ENCODE measurements at places on chromosomes 5 and 9. TPM values are rescaled to one million over a fixed set of nuclear protein-coding genes. Genes with fewer than 3 reads are reported as not detected.

DNA sequence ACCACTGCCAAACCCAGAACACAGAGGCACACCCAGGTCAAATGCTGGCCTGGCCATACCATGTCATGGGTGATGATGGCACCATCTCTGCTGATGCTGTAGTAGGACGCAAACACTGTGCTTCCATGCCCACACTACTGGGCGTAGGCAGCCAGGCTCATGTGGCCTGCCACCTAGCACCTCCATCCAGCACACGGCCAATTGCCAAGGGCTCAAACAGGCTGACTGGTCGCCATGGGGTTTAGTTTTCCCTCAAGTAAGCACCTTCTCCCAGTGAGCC lies 39.4 kb downstream of the BICD2 start:
- no peak for DNase-seq

GRCh38 chr5:178223828-178224335 lies 8.7 kb downstream of the PHYKPL start:
- DNase-seq: no peak

DNA sequence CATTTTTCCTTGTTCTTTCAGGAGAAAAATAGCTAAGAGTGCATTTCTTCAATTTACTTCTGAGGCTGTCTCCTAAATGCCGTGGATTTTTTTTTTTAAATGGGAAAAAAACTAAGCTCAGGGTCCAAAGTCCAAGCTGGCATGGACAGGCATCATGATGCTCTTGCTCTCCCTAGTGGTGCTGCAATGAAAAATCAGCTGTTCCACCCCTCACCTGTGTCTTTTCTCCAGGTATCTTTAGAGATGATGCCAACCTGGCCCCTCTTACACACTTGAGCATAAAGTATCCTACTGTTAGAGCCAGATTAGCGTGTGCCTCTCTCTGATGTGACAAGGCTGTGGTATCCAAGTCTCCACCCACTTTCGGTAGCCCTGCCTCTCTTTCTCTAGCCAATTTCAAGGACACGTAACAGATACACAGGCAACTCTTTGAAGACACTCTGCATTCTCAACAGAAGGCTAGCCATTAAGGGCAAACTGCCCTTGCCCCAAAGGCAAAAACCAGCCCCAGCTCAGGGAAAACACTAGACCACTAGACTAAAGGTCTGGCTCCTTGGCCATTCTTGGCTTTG lies 208.8 kb downstream of the SAXO1 start:
- DNase-seq: no peak

GRCh38 chr9:70382709-70383605 lies 31.5 kb downstream of the KLF9 start:
- DNase-seq: no peak

DNA sequence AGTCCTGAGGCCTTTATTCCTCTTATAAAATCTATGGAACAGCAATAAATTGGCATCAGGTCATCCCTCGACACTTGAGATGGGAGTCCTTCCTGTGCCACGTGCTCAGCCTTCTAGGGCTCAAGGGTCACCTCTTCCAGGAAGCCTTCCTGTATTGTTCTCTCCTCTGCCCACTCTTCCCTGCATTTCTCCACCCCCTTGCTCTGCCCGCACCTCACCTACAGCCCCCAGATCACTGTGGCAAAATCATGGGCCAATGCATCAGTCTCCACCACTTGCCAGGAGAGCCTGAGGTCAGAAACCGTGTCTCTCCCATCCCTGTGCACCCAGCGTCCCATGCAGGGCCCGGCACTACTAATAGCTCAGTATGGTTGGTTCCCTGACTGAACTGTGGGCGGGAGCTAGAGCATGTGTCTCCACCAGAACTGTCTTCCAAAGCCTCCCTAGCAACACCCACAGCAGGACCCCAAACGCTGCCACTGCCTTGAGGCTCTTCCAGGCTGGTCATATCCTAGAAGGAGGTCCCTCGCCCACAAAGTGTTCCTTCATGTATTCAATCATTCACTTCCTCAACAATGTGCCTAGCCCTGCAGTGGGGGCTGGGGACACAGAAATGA lies 13.5 kb downstream of the DUSP1 start:
- no peak for DNase-seq

DNA sequence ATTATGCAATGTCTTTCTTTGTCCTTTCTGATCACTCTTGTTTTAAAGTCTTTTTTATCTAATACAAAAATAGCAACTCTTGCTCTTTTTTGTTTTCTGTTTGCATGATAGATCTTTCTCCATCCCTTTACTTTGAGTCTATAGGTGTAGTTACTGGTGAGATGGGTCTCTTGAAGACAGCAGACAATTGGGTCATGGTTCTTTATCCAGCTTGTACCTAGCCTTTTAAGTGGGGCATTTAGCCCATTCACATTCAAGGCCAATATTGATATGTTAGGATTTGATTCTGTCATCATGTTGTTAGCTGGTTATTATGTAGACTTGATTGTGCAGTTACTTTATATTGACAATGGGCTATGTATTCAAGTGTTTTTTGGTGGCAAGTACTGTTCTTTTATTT lies 245.9 kb upstream of the TARS1 start:
- DNase-seq: no peak

DNA sequence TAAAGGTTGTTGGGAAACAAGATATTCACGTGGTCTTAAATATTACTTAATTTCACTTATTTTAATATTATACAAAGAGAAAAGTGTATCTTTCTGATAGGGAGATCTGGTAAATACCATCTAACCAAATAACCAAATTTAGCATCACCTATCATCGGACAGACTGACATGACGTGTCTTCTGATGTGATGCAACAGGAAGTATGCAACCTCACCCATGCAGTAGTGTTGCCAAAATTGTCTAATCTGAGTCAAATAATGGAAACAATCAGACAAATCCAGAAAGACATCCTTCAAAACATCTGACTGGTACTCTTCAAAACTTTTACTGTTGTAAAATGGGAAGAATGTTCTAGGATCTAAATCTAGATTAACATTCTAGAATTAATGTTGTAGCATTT lies 148.0 kb downstream of the FGF1 start:
- no peak for DNase-seq

DNA sequence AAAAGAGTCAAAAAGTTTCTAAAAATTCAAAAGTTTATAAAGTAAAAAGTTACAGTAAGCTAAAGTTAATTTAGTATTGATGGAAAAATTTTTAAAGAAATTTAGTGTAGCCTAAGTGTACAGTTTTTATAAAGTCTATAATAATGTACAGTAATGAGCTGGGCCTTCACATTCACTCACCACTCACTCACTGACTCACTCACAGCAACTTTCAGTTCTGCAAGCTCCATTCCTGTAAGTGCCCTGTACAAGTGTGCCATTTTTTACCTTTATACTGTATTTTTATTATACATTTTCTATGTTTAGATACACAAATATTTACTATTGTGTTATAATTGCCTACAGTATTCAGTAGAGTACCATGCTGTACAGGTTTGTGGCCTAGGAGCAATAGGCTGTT lies 239.5 kb upstream of the MAP3K1 start:
- DNase-seq: no peak

- DNase-seq: no peak
Measured at GRCh38 chr9:2742214-2742613, 24.9 kb downstream of the KCNV2 start.

DNA sequence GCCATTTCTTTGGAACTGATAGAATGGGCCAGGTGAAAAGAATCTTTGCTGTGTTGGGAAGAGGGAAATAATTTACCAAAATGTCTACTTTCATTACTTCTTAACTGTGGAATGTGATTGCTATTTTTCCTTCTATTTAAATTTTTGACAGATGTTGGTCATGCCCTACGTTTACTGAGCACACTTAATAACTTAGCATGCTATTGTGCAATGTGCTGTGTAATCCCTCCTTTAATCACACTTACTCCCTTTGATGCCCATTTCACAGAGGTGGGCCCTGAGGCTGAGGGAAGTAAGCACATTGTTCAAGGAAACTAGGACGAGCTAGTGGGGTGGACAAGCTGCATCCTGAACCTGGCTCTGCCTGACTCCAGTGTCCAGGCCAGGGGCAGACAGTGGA lies 47.8 kb upstream of the INSYN2B start:
- no peak for DNase-seq

- DNase-seq: no peak
Measured at GRCh38 chr5:154868702-154869101, 10.3 kb downstream of the CNOT8 start.

DNA sequence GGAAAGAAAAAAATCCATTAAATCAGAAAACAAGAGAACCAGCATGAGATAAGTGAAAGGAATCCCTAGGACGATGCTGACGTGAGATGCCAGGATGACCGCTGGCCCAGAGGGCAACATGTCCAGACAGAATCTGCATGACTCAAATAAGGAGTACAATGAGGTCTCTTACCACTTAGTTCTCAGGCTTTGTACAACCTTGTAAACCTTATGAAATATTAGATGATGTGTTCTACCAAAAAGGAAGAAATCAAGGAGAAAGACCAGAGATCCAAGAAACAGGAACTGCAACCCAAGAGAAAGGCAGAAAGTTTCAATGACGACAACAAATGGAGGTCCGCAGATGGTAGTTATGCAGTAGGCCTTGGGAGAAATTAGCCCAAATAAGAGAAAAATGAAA lies 2.8 kb upstream of the GPR150 start:
- DNase-seq: no peak

- DNase-seq: no peak
Measured at GRCh38 chr9:132879457-132880323, 992 bp downstream of the SPACA9 start.

GRCh38 chr5:14849516-14850294 lies 21.9 kb downstream of the ANKH start:
- no peak for DNase-seq

DNA sequence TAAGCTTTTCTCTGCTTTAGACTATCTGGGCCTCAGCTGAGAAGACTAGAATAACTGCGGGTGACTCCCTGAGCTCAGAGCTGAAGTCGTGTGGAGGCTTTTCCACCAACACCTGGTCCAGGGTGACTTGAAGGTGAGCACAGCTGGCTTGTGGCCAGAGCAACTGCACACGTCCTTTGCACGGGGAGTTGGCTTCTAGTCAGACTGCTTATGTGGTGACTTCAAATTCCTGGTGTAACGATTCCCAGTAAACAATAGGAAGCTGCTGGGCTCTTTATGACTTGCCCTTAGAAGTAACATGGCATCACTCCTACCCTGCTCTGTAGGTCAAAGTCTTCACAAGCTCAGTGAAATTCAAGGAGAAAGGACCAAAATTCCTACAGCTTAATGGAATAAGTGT lies 800.6 kb upstream of the CDH6 start:
- no peak for DNase-seq

DNA sequence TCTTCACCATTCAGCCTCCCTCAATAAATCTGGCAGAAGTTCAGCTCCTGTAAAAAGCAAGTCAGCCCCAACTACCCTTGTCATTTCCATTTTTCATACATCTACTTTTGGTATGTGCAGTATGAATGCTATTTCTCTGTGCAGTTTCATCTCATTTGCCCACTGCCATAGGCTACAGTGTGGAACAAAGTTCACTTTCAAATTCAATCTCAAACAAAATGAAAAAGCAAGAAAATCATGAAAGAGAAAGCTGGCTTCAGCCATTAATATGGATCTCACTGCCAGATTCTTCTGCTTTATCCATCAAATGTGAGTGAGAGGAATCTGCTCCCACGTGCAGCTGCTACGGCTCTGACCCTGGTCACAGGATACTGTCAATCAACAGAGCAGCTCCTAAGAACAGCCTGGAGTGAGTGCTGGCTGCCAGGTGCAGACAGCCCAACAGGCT lies 494.2 kb downstream of the ZNF608 start:
- DNase-seq: no peak

DNA sequence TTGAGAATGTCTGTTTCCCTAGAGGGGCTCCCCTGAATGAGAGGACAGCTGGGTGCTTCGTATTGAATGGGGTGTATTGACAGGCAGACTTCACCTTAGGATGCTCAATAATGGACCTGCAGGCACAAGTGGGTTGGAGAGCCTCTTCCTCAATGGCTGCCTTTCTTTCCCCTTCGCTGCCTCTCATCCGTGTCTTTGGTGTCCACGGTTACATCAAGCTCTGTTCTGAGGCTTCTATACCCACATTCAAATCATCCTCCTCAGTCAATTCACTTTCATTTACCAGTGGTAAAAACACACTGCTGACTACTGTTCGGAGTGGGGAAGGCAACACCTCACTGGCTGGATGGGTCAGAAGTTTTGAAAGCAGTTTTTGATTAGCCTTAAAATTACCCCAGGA lies 20.6 kb downstream of the LIX1 start:
- no peak for DNase-seq

DNA sequence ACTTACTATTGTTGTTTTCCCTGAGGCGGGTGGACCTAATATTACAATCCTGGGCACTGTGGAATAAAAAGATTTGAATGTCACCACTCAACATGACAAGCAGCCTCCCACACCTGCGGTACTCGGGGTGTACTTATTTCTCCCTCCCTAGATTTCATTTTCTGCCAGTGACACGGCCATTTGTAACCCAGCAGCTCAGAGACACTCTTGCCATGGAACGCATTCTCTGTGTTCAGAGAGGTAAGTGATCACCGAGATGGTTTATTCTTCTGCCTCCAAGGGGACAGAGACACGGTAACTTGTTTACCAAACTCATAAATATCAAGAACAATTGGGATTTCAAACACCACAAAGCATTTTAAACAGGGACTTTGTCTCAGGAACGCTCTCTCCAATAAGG lies 11.2 kb downstream of the AK8 start:
- no peak for DNase-seq

- DNase-seq: no peak
Measured at GRCh38 chr5:109454731-109455505, 45.1 kb upstream of the PJA2 start.

GRCh38 chr5:77637170-77637997 lies 1.1 kb downstream of the OTP start:
- no peak for DNase-seq

DNA sequence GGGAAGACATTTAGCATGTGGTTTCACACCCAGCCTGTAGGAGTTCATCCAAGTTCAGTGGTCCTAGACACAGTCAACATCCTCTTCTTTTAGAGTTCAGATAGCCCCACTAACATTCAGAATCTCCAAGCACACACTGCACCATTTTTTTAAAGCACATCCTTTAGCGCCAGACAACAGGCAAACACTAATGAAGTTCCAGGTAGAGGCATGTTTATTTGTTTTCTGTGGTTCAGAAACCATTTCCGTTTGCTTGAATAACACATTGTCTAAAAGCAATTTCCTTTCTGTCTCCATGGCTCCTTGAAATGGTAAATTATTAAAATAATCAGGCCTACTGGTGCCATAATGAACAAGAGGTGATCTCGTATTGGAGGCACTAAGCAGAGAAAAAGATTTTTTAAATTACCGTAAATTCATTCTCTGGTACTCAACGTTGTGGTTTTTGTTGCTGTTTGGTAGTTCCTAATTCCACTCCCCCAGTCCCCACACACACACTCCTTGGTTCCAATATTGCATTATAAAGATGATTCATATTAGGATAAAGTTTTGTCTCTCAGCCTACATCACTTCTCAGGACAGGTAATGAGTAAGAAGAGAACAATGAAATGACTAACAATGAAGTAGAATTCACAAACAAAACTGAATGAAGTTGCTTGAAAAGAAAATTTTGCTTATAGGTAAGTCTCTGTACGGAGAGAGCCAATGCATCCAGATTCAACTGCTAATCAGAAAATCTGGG lies 153.1 kb downstream of the PCSK1 start:
- no peak for DNase-seq

Gene MEIKIN
- not detected for polyA plus RNA-seq

Gene SARDH
- polyA plus RNA-seq: 5.4 TPM

Gene NUDT12
- polyA plus RNA-seq: 13.7 TPM

Gene ANXA2R
- 0.89 TPM for polyA plus RNA-seq

Gene ORM2
- not detected for polyA plus RNA-seq

Gene SMAD5
- 39.8 TPM for polyA plus RNA-seq

Measured in forelimb muscle (tissue), 1 donor.